ENCODE measurements at places on chromosomes 4 and X.

DNA sequence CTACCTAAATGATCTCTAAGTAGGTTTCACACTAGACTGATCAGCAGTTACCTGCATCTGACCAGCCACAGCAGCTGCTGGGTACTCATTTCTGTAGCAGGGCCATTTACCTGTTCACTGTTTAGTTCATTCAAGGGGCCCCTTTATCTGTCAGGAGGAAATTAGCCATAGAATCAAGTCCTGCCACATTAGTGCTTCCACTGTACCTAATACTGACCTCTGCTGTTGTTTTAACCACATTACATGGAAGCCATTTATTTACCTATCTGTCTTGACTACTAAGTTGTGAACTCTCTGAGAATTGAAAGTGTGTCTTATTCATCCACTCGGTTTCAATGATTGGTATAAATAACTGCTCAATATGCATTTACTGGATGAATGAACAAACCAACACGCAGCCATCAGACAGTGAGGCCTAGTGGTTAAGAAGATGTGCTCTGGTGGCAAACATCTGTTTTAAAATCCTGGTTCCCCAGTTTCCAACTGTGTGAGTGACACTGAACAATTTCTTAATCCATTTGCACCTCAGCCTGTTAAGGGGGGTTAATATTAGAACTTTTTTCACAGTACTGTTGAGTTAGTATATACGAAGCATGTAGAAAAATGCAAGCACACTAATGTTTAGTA lies 30.0 kb upstream of the ANXA5 start:
- DNase-seq, result no peak

- DNase-seq, result no peak
These were observed 144.9 kb downstream of the POLA1 start for GRCh38 chrX:24838629-24839028.

DNA sequence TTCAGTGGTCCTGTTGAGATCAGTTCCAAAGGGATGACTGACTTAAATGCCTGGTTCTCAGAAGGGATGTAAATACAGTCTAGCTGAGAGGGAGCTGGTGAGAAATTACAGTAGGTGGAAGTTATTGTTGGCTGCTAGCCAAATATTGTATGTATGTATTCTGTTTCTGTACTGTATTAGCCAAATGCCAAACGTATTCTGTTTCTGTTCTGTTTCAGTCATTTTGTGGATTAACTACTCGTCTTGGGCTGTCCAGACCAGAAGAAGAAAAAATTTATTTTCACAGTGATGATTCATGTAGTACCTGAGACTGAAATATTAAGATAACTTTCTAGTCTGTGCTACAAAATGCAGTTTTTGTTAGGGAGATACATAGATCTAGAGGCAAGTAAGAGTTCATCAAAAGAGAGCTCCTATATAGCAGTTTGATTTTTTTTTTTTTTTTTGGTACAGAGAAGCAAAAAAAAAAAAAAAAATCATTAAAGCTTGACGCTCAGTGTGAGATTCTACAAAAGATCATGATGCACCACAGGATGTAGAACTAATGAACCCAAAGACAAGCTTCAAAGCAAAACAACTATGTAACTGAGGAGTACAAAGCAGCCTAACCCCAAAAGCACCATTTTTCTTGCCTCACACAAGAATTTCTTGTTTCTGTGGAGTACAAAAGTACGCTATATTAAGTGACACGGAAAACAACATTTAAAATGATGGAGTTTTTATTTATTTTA lies 54.8 kb downstream of the CASP6 start:
- DNase-seq, result no peak

DNA sequence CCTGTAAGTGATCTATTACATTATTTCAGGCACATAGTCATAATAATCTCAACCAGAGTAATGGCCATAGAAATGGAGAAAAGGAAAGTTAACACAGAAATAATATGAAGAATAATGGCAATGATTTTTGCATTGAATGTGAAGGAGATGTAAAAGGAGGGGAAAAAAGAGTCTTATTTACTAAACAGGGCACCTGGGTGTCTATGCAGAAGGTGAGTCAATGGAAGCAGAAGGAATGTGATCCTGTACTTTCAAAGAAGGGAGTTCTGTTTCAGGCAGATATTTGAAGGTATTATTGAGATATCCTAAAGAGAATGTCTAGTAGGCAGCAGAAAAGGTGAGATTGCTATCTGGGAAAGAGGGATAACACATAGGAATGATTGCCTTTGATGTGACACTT lies 279.9 kb downstream of the INPP4B start:
- no peak for DNase-seq

DNA sequence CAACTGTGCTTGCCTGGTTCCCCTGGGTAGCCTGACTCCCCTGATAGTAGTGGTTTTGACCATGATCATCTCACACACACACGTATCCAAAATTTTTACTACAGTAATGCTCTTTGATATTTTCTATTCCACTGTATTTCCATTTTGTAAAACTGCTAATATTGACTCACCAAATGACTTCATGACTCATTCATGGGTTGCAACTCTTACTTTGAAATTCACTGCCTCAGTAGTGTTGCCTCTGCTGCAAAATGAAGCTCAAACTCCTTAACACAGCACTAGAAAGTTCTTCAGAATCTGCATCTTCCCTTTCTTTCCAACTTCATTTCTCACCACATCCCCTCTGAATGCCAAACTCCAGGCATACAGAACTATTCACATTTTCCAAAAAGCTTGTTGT lies 20.3 kb downstream of the QRFPR start:
- DNase-seq, result no peak

- no peak for DNase-seq
These were observed 25.8 kb downstream of the ANXA10 start for GRCh38 chr4:168118116-168118655.

- DNase-seq, result no peak
These were observed 209.5 kb downstream of the ARHGAP10 start for GRCh38 chr4:147941373-147941772.

- DNase-seq, result no peak
These were observed 741 bp downstream of the FAM47E start for GRCh38 chr4:76252271-76252653.

GRCh38 chrX:130167040-130167439 lies 1.4 kb upstream of the AIFM1 start:
- no peak for DNase-seq

GRCh38 chr4:10032625-10033024 lies 11.3 kb upstream of the SLC2A9 start:
- no peak for DNase-seq

DNA sequence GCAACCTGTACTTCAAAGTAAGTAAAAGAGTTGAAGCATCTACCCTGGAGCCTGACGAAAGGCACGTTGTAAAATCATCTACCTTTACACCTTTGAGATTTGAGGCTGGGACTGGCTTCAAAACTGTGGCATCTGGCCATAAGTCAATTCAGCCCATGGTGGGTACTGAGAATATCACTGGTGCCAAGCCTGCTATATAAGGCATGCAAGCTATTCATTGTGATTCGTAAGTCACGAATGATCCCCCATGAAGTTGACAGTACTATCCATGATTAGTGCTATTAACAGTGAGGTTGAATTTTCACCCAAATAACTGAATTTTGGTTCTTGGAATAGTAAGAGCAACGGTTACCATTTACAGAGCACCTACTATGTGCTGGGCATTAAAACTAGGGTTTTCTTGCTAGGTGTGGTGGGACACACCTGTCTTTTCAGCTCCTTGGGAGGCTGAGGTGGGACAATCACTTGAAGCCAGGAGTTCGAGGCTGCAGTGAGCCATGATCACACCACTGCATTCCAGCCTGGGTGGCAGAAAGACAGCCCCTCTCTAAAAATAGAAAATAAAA lies 39.8 kb downstream of the IRF2 start:
- DNase-seq, result no peak
